ENCODE measurements at places on chromosomes 12 and 14. TPM values are rescaled to one million over a fixed set of nuclear protein-coding genes. Genes with fewer than 3 reads are reported as not detected.

Gene BEGAIN
- total RNA-seq, result 1.5 TPM

Gene PPP1R3E
- total RNA-seq, result 68.2 TPM

Gene LMNTD1
- total RNA-seq, result not detected

Gene RNF34
- total RNA-seq, result 94.5 TPM

Gene NOVA1
- total RNA-seq, result 0.09 TPM

Gene REP15
- 0.46 TPM for total RNA-seq

Gene IL26
- not detected for total RNA-seq

Measured in T-cell (primary cell).